ENCODE measurements at places on chromosomes 16 and 17. TPM values are rescaled to one million over a fixed set of nuclear protein-coding genes. Genes with fewer than 3 reads are reported as not detected.

The ITGB4 gene
- total RNA-seq, result 1.8 TPM

The KRT40 gene
- not detected for total RNA-seq

The HYDIN gene
- total RNA-seq, result not detected

The C16orf95 gene
- total RNA-seq, result 10.9 TPM

The IFT20 gene
- 24.7 TPM for total RNA-seq

The CES4A gene
- total RNA-seq, result 27.5 TPM

The USP43 gene
- not detected for total RNA-seq

The GNAO1 gene
- total RNA-seq, result 2.3 TPM

The MTSS2 gene
- total RNA-seq, result 2.6 TPM

The KRT28 gene
- total RNA-seq, result not detected

GRCh38 chr17:41666237-41666641, 22.4 kb upstream of the EIF1 start:
- DNase-seq, result peak; percentile 90
- peak overlapping the region; percentile 89 for H3K4me3 ChIP-seq
- H3K36me3 ChIP-seq, result peaks cover 3% of the 10 kb centered on the region
- peak overlapping the region; percentile 99 for H3K27ac ChIP-seq

DNA sequence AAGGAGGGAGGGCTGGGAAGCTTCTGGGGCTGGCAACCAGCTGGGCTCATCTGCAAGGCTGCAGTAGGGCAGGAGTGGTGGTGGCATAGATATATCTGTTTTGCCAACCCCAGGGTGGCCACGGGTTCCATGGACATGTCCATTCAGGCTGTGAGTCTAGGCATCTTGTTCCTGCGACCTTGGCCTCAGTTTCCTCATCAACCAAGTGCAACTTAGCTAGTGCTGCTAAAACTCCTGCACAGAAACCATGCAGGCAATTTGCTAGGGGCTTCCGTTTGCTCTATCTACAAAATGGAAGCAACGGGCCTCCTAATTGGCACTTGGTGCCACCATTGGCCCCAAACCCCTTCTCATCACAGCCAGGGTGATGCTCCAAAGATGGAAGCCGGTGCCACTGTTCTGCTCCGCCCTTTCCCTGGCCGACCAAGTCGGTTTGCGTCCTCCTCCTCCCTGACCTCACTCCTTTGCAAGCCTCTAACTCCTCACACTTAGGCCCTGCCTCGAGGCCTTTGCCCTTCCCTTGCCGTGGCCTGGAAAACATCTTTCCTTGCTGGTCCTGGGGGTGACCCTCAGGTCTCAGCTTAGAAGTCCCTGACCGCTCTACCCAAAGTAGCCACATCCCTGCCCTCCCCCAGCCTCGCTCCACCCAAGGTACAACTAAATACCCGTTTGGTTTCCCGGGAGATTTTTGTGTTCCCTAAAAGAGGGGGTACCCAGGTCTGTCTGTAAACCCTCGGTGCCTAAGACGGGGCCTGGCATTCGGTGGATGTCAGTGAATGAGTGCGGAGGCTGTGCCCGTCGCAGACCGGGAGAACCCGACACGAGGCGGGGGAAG, 1.2 kb downstream of the SREBF1 start:
- H3K36me3 ChIP-seq, result peaks cover 31% of the 10 kb centered on the region
- no peaks in the 10 kb centered on the region for H3K27me3 ChIP-seq
- peak overlapping the region; percentile 95 for H3K27ac ChIP-seq

DNA sequence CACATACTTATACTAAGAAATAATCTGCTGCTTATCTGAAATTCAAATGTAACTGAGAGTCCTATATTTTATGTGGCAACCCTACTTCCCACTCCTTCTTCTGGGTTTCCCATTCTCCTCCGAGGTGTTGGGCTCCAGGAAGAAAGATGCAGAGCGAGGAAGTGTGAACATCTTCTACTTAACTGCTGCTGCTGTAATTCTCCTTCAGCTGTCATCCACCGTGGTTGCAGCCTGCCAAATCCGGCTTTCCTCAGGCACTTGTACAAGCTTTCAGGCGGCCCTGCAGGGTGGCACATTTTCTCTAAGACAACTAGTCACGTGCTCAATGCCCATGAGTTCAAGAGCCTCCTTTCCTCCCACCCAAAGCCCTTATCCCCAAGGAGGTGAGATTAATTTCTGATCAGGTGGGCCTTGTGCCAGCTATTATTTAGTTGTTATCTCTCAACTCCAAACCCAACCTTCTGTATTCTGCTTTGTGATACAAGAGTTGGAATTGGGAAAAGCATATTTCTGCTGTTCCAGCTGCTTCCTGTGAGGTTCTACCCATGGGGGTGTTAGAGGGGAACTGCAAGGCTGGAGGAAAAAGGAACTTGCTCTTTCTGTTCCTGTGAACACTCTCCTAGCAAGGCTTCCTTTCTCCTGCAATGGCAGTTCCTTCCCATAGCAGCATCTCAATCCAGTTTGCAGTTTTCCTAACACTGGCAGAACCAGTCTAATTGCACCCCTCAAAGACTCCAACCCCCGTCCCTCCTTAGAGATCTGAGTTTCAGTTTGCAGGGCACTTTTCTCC, 67.6 kb upstream of the RBBP6 start:
- H3K36me3 ChIP-seq, result no peaks in the 10 kb centered on the region
- H3K27ac ChIP-seq, result no peak overlapping the region
- no peak for DNase-seq
- peaks cover 4% of the 10 kb centered on the region for H3K27me3 ChIP-seq

- peaks cover 14% of the 10 kb centered on the region for H3K4me1 ChIP-seq
- peak overlapping the region; percentile 6 for H3K27ac ChIP-seq
- H3K36me3 ChIP-seq, result peaks cover 76% of the 10 kb centered on the region
- DNase-seq, result no peak
- H3K27me3 ChIP-seq, result no peaks in the 10 kb centered on the region
- H3K4me3 ChIP-seq, result no peak overlapping the region
These were observed 24.7 kb downstream of the UTP4 start for GRCh38 chr16:69157196-69157595.

- H3K27me3 ChIP-seq, result no peaks in the 10 kb centered on the region
- peaks cover 16% of the 10 kb centered on the region for H3K4me1 ChIP-seq
- peaks cover 2% of the 10 kb centered on the region for H3K36me3 ChIP-seq
- no peak overlapping the region for H3K4me3 ChIP-seq
- no peak for DNase-seq
These were observed 14.8 kb downstream of the MPRIP start for GRCh38 chr17:17057057-17057551.

- DNase-seq, result peak; percentile 63
- peaks cover 2% of the 10 kb centered on the region for H3K27me3 ChIP-seq
- no peak overlapping the region for H3K4me3 ChIP-seq
- no peak overlapping the region for H3K27ac ChIP-seq
- H3K4me1 ChIP-seq, result peaks cover 51% of the 10 kb centered on the region
These were observed 225.9 kb downstream of the SEC14L1 start for GRCh38 chr17:77366558-77367245.

GRCh38 chr16:4257646-4258556, 14.9 kb downstream of the TFAP4 start:
- H3K27me3 ChIP-seq, result no peaks in the 10 kb centered on the region
- H3K36me3 ChIP-seq, result peaks cover 36% of the 10 kb centered on the region
- peaks cover 7% of the 10 kb centered on the region for H3K4me1 ChIP-seq
- no peak for DNase-seq
- H3K27ac ChIP-seq, result no peak overlapping the region

- H3K4me1 ChIP-seq, result no peaks in the 10 kb centered on the region
- no peak overlapping the region for H3K4me3 ChIP-seq
- peaks cover 11% of the 10 kb centered on the region for H3K27me3 ChIP-seq
- no peak for DNase-seq
- H3K27ac ChIP-seq, result no peak overlapping the region
- no peaks in the 10 kb centered on the region for H3K36me3 ChIP-seq
These were observed 8.2 kb upstream of the PHF12 start for GRCh38 chr17:28959471-28959871.

DNA sequence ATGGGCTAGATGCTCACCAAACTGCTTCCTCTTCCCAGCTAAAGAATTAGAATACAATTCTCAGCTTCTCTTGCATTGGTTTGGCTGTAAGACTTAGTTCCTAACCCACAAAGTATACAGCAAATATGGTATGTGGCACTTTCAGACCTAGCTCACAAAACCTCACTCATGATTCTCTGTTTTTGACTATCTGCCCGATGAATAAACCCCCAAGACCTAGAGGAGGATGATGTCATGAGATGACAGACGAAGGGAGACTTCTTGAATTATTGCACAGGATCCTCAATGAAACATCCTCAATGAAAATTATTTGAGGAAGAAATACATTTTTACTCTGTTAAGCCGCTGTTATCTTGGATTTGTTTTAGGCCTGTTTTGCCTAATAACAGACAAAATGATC, 14.3 kb downstream of the CNOT1 start:
- peaks cover 36% of the 10 kb centered on the region for H3K36me3 ChIP-seq
- no peaks in the 10 kb centered on the region for H3K27me3 ChIP-seq
- H3K4me3 ChIP-seq, result no peak overlapping the region
- peaks cover 12% of the 10 kb centered on the region for H3K4me1 ChIP-seq
- H3K27ac ChIP-seq, result peak overlapping the region; percentile 65
- no peak for DNase-seq

GRCh38 chr17:1473170-1473569, 17.1 kb upstream of the CRK start:
- H3K27me3 ChIP-seq, result no peaks in the 10 kb centered on the region
- DNase-seq, result peak; percentile 73
- H3K4me3 ChIP-seq, result no peak overlapping the region
- H3K4me1 ChIP-seq, result peaks cover 14% of the 10 kb centered on the region

- peaks cover 1% of the 10 kb centered on the region for H3K27me3 ChIP-seq
- no peak overlapping the region for H3K4me3 ChIP-seq
- no peak overlapping the region for H3K27ac ChIP-seq
- no peaks in the 10 kb centered on the region for H3K36me3 ChIP-seq
- no peak for DNase-seq
These were observed 7.5 kb downstream of the CD300LG start for GRCh38 chr17:43854498-43854897.

- peaks cover 10% of the 10 kb centered on the region for H3K27me3 ChIP-seq
- peaks cover 22% of the 10 kb centered on the region for H3K36me3 ChIP-seq
- peak overlapping the region; percentile 73 for H3K4me3 ChIP-seq
- peak; percentile 82 for DNase-seq
- H3K27ac ChIP-seq, result no peak overlapping the region
These were observed 23.7 kb upstream of the ITGAX start for GRCh38 chr16:31331141-31331764.

- no peak overlapping the region for H3K4me3 ChIP-seq
- H3K27ac ChIP-seq, result no peak overlapping the region
- peaks cover 31% of the 10 kb centered on the region for H3K36me3 ChIP-seq
- H3K27me3 ChIP-seq, result no peaks in the 10 kb centered on the region
- no peak for DNase-seq
These were observed 14.1 kb downstream of the TMEM11 start for GRCh38 chr17:21199856-21200255.

DNA sequence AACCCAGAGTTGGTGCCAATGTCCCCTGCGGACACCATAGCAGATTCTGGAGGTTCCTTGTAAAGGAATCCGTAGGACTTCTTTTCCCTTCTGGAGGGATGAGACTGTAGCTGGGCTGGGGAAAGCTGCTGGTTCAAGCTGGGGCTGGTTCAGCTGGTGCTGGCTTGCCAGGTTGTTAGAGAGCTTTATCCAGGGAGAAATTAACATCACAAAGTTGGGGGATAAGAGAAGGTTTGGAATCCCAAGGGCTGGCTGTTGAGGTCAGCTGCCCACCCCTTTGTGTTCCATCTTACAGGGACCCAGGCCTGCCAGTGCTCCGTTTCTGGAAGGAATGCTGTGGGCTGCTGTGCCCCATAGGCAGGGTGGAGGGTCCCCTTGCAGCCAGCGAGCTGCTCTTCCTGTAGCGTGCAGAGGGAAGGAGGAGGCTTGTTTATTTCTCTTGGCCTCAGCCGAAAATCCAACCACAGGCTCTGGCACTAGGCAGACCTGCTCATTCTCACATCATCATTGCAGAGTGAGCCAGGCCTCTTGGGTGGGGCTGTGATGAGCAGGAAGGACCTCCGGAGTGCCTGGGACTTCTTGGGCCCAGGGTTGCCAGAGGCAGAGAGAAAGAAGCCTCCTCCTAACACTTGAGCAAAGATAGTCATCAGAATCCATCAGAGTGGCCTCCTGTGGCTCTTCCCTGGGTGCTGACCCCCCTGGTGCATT, 251.1 kb downstream of the SEC14L1 start:
- DNase-seq, result peak; percentile 88
- H3K27me3 ChIP-seq, result no peaks in the 10 kb centered on the region
- H3K4me1 ChIP-seq, result peaks cover 74% of the 10 kb centered on the region
- peak overlapping the region; percentile 90 for H3K27ac ChIP-seq
- H3K4me3 ChIP-seq, result peak overlapping the region; percentile 87

GRCh38 chr16:66774981-66775380, 23.6 kb upstream of the DYNC1LI2 start:
- H3K27ac ChIP-seq, result no peak overlapping the region
- no peak for DNase-seq
- peaks cover under 1% of the 10 kb centered on the region for H3K27me3 ChIP-seq
- H3K4me1 ChIP-seq, result no peaks in the 10 kb centered on the region

- H3K27me3 ChIP-seq, result peaks cover 9% of the 10 kb centered on the region
- peaks cover 12% of the 10 kb centered on the region for H3K4me1 ChIP-seq
- DNase-seq, result no peak
- H3K27ac ChIP-seq, result no peak overlapping the region
These were observed 3.2 kb downstream of the DPH1 start for GRCh38 chr17:2033153-2033552.

DNA sequence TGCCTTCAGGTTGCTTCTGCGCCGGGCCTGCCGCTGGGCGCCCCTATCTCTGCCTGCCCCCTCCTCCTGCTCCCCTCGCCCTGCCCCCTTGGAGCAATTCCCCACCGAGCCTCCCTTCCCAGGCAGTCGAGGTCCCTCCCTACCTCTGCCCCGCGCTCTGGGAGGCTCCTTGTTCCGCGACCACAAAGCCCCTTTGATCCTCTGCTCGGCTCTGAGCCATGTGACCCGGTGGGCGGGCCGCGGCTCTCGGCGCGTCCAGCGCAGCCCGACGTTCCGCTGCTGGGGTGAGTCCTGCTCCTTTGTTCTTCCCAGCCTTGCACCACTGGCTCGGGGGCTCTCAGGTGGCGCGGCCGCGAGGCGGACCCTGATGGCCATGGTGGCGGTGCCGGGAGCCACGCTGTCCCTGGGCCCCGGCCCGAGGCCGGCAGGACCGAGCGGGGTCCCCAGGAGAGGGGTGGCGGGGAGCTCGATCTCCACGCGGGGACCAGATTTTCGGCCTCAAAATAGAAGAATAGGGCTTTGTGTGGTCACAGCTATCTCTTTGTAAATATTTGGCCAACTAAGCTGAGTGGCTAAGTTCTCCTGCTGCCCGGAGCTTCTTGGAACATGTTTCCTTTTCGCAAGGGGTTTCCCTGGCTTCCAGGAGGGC, 310.6 kb downstream of the SEC14L1 start:
- H3K27ac ChIP-seq, result peak overlapping the region; percentile 96
- peak overlapping the region; percentile 97 for H3K4me3 ChIP-seq
- peaks cover 62% of the 10 kb centered on the region for H3K4me1 ChIP-seq
- peaks cover 49% of the 10 kb centered on the region for H3K36me3 ChIP-seq
- H3K27me3 ChIP-seq, result no peaks in the 10 kb centered on the region

DNA sequence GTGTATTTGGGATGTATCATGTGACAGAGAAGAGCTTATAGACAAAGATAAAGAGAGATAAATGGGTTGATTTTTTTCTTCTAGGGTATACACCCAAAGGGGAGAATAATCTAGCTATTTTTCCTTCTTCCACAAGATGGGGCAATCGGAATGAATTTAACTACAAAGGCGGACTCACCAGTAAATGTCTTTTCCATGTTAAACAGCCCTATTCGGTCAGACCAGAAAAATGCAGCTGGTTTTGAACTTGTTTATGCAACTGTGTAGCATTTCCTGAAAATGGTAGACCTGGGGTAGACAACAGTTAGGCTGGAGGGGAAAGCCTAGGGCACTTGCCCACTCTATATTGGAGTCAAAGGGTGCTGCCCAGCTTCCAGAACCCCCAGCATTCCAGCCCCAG, 477.1 kb downstream of the TOX3 start:
- no peak overlapping the region for H3K4me3 ChIP-seq
- H3K27me3 ChIP-seq, result no peaks in the 10 kb centered on the region
- DNase-seq, result no peak
- H3K4me1 ChIP-seq, result no peaks in the 10 kb centered on the region

GRCh38 chr16:14095883-14096551, 24.9 kb downstream of the MRTFB start:
- no peak for DNase-seq
- no peaks in the 10 kb centered on the region for H3K36me3 ChIP-seq
- H3K4me1 ChIP-seq, result no peaks in the 10 kb centered on the region
- no peak overlapping the region for H3K27ac ChIP-seq

All from activated CD4-positive, alpha-beta T cell treated with anti-CD3 and anti-CD28 coated beads, Interleukin-2, amount 10 ng/mL, durations not matched to agents 24 days and 14 days (primary cell).